ENCODE measurements at places on chromosomes 5 and 9.

DNA sequence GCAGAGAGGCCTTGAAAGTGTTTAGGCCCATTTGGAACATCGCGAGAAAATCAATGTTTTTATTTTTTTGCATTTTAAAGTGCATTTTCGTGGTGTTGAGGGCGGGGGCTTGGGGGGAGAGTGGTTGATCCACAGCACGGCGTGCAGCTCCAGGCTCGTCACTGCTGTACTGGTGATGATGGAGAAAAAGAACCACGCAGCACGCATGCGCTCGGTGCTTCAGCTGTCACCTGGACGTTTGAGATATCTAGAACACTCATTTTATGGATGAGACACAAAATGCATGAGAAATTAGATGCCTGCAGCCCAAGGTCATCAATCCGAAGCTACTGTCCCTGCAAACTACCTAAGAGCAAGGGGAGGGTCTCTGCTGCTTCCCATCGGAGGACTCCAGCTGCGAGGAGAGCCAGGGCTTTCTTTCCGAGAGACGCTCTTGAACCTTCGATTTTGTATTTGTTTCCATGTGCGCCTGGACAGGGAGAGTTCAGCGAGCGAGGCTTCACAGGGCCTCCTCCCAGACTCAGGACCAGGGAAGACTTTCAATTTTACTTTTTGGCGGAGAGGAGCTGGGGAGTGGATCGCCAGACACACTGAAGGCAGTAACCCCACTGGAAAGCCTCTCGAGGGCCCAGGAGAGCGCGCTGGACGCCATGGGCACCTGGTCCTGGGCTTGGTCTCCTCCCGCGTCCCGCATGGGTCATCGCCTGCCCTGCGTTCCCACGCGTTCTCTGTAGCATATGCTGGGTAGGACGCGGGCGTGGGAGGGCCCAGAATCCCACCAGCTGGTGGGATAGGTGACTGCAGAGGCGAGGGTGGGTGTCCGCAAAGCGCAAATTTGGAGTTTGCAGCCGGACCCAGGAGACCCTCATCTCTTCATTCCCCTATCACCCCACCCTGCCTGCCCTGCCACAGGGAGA is 2.5 kb downstream of the DMRT2 start:
- DNase-seq, result no peak

DNA sequence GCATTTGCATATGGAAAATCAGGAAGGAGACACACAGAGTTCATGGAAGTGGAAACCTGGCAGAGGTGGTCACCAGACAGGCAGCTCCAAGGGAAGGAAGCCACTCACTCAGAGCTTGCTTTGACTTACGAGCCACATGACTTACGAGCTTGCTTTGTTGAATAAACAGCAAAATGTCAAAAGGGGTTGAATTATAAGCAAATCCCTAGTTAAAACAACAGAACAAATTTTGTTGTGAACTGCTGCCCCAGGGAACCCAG is 164.3 kb downstream of the SYK start:
- no peak for DNase-seq

GRCh38 chr5:332843-333242 is 11.3 kb downstream of the AHRR start:
- no peak for DNase-seq

GRCh38 chr9:104866191-104866590 is 61.8 kb downstream of the ABCA1 start:
- no peak for DNase-seq

GRCh38 chr5:124162767-124163532 is 583.5 kb downstream of the ZNF608 start:
- DNase-seq, result no peak

DNA sequence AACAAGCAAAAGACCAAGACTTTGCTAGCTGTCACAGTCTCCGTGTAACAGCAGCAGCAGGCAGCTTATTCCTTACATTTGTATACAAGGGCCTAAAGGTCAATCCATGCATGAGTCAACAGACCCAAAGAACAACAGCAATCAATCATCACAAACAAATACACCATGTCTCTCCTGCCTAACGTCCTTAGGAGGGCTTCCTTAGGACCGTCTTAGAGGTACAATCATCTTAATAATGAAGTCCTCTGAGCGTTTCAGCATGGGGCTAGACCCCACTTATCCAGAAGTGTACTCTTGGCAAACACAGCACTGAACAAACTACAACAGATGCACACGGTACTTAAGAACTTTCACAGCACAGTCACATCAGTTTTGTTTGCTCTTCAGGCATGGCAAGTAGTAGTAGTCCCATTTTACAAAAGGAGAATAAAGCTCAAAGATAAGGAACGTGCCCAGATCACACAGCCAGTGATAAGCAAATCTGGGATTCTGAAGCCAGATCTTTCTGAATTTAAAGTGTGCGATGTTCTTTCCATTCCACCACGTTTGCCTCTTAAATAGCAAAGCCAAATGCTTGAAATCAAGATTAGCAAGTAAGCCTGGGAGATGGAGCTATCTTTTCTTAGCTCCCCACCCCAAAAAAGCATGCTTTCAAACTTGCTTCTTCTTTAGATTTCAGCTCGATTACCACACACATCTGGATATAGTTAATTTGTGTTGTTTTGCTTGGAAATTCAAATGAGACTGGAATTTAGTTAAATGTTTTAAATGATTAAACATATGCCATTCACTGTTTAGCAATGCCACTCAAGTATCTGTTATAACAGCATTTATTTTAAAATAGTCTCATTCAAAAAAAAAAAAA is 24.2 kb downstream of the PSMB7 start:
- no peak for DNase-seq

Measured in epithelial cell of prostate (primary cell).